ENCODE measurements at places on chromosomes 6 and 20.

GRCh38 chr6:16824845-16825685, 63.8 kb upstream of the ATXN1 start:
- DNase-seq: no peak

DNA sequence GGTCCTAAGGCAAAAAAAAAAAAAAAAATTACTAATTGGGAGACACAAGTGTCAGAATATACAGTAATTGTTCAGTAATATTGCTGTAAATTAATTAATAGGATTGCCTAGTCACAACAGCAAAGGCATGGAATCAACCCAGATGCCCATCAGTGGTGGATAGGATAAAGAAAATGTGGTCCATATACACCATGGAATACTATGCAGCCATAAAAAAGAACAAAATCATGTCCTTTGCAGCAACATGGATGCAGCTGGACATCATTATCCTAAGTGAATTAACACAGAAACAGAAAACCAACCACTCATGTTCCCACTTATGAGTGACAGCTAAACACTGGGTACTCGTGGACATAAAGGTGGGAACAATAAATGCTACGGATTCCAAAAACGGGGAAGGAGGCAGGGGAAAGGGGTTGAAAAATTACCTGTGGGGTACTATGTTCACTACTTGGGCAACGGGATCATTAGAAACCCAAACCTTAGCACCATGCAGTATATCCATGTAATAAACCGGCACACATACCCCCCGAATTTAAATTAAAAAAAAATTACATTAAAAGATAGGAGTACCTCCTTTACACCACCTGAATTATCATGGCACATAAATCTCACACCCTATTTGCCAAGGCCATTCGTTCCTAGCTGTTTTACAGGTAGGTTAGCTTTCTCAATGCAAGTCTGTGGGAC, 689 bp upstream of the PFDN4 start:
- DNase-seq: no peak

DNA sequence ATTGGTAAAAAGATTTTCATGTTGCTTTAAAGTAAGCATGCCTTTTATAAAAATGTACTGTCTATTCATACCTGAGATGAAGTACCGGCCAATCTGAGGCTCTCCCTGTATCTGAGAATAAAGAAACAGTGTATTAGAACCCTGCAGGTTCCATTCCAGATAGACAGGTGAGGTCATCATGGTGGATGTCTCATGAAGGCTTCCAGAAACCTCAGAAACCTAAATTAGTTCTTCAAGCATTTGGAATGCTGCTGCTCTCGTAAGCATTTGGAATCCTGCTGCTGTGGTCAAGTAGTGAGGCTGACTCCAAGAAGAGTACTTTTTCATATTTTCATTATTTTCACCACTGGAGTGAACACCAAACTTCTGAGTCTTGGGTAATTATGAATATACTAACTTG, 642.3 kb downstream of the MAFB start:
- DNase-seq: no peak

DNA sequence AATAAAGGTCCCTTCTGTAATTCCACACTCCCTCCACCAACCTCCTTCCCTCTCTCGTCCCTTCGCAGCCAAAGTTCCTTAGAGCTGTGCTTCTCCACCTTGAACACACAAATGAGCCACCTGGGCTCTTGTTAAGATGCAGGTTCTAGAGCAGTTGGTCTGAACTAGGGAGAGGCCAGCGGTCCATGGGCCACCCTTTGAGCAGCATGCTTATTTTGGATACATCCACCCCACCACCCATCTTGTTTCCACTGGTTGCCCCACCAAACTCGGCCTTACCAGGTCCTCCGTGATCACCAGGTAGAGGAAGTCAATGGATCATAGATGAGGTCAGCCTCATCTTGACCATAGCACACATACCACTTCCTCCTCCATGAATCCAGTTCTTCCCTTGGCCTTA, 7.3 kb upstream of the BPIFA2 start:
- no peak for DNase-seq

GRCh38 chr20:57329608-57330221, at the start of gene SPO11:
Gene SPO11 (plus strand): TSS chr20:57329803. CDS start chr20:57329868, 65 bp downstream.
- no peak for DNase-seq

DNA sequence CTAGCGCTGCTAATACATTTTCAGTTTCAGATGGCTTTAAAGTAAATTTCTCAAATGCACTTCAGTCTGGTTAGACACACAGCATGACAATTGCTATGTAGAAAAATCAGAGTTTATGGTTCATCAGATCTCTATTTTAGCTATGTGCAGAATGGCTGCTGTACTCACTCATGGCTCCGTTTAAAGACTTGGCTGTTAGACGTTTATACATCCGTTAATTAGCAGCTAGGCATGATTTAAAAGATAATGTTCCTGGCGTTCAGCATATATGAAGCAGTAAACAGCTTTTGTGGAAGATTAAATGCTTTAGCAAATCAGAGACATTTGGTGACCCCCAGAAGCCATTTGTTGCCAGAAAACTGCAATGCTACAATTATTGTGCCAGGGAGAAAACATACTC, 350.0 kb upstream of the MANEA start:
- DNase-seq: no peak

GRCh38 chr6:87716928-87717614, 15.0 kb upstream of the AKIRIN2 start:
- no peak for DNase-seq

DNA sequence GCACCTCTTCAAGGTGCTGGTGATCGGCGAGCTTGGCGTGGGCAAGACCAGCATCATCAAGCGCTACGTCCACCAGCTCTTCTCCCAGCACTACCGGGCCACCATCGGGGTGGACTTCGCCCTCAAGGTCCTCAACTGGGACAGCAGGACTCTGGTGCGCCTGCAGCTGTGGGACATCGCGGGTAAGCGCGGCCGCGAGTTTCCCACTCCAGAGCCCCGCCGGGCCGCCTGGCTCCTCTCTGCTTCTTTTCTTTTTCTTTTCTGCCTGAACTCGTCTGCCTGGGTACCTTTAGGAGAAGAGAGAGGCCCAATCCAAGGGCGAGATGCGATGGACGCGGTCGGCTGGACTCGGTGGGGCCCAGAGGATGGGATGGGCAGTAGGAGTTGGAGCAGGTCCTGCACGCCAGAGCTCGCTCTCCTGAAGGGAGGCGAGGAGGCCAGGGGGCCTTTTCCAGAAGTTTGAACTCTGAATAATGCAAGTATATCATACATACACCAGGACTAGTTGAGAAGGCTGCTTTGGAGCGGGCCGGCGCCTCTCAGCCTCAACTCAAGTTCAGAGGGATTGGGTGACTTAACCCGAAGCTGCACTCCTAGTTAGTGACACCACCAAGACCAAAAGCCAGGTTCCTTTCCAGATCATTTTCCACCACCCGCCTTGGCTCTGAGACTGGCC, 445 bp downstream of the RAB32 start:
- peak; percentile 1 for DNase-seq

- DNase-seq: peak; percentile 64
Measured at GRCh38 chr20:45290677-45291355, 15.8 kb upstream of the RBPJL start.

DNA sequence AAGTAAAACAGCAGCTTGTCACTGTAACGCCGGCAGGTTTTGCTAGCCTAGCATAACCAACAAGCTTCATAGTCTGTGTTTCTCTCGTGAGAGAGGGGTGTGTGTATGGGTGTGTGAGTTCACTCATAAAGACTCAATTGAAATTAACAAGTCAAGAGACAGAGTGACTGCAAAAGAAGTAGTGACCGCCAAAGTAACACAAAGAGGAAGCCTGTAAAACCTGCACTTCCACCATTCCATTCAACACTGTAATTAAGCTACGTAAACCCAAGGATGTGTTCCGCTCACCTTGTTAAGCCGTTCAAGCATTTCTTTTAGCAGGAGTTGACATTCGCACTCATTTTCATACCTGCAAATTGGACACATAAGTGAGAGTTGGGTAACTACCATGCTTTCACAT, 6.6 kb downstream of the BFSP1 start:
- no peak for DNase-seq

DNA sequence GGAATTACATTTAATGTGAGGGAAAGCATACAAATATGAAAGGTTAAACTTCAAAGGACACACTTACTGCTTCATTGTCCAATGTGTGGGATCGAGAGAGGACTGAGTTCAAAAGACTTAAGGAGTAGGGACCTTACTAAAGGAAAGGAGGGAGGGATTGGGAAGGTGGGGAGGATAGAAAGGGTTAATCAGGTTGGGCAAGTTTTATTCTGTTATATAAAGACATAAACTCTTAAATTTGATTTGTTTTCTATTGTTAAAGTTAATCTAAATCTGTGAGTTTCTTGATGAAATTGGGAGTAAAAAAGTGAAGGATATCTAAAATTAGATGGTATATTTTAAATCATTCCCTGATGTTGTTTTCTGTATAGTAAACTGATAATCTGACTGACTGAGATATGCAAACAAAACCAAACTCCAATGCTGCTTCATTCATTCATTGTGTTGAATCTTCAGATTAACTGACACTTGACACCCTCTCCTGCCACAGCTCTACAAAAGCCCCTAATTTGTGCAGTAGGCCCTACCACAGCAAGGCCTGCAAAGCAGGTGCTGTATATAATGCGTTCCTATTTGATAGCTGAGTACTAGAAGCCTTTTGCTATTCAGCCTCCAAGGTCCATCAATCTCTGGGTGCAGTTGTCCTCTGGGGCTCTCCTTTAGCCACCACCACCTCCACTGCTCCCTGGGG, 1.3 kb upstream of the UBE2J1 start:
- DNase-seq: no peak

DNA sequence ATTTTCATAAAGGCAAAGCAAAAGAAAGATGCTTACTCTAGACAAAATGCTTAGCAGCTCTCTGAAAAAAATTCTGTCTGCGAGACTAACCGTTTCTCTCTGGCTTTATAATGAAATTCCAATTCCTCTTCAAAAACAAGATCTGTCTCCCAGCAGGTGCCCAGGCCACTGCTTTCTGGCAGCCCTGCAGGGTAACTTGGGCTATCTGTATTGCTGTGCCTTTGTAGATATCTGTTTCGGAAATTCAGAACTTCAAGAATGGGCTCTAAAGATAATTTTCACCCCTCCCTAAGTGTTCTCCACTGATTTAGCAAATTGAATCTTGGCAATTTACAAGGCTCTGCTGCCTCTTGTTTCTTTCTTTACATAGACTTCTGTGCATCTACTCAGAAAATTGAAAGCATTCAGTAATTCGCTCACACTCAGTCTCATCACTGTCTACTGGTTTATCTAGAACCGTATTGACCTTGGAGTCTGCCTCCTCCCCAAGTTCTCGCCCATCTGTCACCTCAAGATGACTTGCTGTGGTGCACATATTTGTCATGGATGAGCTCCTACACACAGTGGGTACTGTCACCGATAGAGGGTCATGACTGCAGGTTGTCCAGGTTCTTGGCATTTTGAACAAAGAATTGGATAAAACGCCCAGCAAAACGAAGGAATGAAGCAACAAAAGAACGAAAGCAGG, 26.4 kb upstream of the FABP7 start:
- DNase-seq: no peak

- no peak for DNase-seq
Measured at GRCh38 chr20:4776079-4776630, 54.4 kb downstream of the PRND start.

DNA sequence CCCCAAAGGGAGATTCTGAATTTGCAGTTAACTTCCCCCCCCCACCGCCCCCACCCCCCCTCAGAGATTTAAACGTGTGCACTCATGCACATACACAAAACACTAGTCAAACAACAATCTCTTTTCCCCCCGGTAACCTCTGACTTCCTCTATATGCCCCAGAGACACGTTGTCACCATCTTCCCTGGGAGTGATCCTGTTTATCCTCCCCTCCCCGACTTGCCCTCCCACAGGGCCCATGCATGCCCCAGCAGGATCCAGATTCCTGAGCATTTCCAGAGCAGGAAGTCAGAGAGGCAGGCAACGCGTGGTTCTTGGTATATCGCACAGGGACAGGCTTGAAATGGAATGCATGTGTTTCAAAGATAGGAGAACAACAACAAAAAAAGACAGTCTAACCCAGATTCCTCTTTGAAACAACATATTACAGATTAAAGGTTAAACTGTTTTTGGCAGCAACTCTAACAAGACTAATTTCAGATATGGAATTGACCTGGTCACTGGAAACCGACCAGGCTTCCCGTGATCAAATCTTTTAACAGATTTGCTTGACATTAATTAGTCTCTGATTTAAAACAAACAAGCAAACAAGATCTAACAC, 1.3 kb downstream of the BLCAP start:
- DNase-seq: no peak

Data from stimulated activated CD4-positive, alpha-beta T cell treated with anti-CD3 and anti-CD28 coated beads, Interleukin-4, amount 100 ng/mL, for 1 hour (primary cell).